Right atrium auricular region (tissue), 2 donors: ENCODE measurements at places on chromosomes 1 and 21. TPM values are rescaled to one million over a fixed set of nuclear protein-coding genes. Genes with fewer than 3 reads are reported as not detected.

DNA sequence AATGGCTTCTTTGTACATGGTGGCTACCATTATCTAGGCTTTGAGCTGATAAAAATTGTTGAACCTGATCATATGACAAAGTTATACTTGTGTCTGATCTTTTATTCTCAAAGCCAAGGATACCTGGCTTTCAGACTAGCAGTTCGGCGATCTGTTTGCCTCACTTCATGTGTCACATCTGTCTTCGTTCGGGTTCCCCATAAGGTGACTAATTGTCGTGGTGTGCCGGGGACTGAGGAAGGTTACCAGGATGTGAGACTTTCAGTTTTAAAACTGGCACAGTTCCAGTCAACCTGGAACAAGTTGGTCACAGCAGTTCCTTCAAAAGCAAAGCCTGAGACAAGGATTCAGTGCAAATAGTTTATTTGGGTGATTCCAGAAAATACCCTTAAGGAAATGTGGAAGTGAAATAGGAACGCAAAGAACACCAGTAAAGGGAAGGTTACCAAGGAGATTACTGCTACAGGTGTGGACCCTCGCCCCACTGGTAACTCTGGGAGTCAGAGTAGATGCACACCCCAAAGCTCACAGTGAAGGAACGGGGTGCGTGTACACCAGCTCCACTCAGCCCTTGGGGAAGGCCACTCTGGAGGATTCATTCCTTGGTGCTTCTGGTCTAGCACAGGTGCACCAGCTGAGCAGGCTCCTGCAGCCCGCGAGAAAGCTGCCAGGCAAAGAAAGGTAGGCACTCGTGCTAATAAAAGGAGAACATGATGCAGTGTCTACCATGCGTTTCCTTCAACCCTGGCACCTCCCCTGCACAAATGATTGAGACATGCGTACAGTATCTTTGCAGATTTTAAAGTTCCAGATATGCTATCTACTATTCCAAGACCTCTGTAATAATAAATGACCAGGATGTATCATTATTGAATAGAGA is 69.0 kb downstream of the VWA5B1 start:
- DNase-seq = no peak

The RCC1 gene
- total RNA-seq = 8.1 TPM

DNA sequence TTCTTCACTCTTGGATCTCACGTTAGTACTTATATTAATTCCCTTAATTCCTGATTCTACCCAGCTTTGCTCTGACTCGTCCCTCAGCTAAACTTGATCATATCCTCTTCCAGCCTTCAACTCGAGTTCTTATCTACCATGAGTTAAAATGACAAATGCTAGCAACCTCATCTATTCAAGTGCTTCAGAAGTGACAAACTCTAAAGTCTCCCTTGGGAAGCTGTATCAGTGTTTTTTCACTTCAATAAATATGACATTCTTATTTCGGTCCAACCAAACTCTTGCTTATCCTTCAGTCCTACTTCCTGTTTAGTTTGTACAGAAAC is 75.3 kb downstream of the FOXJ3 start:
- no peak for DNase-seq

The NBPF8 gene
- total RNA-seq = 3.1 TPM

DNA sequence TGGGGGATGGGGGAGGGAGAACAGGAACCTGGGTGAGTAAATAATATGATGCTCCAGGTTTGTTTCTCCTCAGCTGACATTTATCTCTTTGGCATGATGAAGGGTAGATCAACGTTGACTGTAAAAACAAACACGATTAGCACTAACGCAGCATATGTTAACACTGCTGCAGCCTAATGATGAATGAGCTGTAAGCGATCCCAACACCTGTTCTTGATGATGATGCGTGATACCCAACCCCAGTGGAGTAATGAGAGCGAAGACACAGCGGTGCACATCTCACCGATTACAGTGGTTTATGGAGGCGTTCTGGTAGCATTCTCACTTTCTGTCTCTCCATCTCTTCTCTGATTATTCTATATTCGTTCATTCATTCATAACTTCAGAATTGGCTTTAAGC is 640.4 kb downstream of the USP25 start:
- DNase-seq = no peak

GRCh38 chr1:231694075-231694431 is 67.5 kb downstream of the DISC1 start:
- DNase-seq = no peak

- DNase-seq = no peak
Measured at GRCh38 chr1:205534444-205534985, 30.0 kb downstream of the CDK18 start.

DNA sequence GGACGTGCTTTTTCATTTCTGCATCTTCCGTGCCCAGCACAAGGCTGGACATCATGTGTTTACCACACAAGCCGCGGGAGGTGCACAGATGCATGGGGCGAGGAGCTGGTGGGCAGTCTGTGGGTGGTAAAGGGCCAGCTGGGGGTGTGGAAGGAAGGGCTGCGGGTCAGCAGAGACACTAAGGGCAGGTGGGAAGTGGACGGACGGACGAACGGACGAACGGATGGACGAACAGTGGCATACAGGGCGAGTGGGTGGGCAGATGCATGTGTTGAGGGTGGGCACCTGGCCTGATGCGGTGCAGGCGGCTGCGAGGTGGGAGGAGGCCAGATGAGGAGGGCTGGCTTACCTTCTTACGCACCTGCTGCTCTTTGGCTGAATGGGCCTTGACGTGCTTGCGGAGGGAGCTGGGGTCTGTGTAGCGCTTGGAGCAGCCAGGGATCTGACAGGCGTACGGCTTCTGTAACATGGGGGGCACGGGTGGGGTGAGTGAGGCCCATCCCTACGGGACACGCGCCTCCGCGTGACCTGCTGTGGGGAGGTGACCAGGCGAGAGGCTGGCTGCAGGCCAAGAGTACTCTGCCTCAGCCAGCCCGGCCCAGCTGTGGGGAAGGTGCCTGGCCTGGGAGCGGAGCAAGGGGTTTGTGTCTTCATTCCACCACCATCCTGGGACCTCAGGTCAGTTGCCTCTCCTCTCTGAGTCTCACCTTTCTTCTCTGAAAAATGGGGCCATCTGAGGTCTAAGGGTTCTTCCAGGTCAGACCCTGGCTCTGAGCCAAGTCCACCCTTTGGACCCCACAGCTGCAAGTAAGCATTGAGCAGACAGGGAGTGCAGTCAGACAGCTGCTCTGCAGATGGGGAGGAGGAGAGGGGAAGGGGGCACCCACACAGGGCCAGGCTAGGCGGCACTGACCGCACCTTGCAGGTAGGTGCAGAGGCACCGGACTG is 65.5 kb downstream of the DMRTB1 start:
- DNase-seq = no peak

DNA sequence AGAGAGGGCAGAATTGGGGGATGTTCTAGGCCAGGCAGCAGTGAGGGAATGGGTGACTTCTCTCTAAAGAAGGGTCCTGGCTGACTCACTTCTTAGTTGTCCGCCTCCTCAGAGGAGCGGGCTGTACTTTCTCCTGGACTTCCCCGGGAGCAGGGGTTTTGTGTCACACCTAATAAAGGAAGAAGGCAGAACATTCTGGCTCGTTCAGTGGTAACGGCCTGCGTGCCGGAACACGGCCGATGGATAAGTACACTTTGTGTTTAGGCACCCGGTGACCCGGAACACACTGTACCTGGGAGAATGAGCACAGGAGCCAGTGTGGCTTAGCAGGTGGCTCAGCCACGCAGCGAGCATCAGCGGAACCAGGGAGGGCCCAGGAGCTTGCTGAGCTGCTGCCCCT is 84.7 kb downstream of the FBXO2 start:
- no peak for DNase-seq

DNA sequence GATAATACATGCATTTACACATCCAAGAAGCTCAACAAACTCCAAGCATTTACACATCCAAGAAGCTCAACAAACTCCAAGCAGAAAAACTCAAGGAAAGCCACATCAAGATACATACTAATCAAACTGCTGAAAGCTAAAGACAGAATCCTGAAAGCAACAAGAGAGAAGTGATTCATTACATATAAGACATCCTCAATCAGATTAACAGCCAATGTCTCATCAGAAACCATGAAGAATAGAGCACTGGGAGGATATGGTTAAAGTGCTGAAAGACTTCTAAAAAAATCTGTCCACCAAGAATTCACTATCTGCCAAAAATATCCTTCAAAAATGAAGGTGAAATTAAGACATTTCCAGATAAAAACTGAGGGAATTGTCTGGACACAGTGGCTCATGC is 45.7 kb upstream of the BATF3 start:
- DNase-seq = no peak
